ENCODE measurements at places on chromosomes 13 and 19.

DNA sequence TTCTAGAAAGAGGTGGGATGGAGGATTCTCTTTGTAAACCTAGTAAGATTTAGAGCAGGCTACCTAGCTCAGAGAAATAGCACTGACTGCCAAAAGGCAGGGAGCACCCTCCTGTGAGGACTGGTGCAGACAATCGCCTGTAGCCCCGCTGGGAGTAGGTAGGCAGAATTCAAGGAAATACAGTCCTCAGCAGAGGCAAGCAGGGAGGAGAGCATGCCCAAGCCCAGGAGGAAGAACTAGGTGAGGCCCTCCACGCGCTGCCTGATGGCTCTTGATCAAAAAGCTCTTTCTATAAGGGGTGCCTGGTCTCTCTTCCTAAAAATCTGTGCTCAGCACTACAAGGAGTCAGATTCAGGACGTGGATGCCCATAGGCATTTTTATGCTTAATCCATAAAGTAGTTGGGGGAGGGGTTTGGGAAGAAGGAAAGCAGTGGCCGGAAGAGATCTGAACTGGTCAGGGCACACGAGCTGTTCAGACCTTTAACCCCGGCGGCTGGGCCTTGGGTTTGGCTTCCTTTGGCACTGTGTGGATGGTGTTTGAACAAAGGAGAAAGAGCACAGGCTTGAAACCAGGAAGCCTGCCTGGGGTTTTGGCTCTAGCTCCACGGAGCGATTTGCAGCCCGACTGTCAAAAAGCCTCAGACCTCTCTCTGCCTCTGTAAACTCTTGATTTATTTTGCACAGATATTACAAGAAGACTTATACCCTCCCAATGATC, 320.6 kb downstream of the FOXO1 start:
- DNase-seq = no peak

GRCh38 chr19:6694147-6694815, 24.3 kb upstream of the TNFSF14 start:
- no peak for DNase-seq

DNA sequence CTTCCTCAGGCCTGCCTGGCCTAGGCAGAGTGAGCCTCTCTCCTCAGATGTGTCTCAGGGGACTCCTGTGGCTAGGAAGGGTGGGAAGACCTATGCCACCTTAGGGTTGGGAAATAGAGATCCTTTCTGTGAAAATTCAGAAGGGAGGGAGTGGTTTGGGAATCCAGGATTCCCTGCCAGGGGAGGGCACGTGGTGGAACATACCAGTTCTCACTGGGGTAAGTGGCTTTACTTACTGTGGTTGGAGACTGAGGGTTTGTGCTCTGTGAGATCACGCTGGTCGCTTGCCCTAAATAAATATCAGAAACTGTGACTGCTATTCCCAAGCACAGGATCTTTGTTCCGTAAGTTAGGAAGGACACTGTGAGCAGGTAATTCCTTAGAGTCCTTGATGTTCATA, 16.9 kb downstream of the CEACAM1 start:
- no peak for DNase-seq

GRCh38 chr13:94394723-94395122, 84.8 kb downstream of the DCT start:
- DNase-seq = no peak

GRCh38 chr13:66774046-66774445, 456.1 kb downstream of the PCDH9 start:
- no peak for DNase-seq

- DNase-seq = no peak
Observed at GRCh38 chr13:76398425-76398824, 487.8 kb downstream of the KCTD12 start.

DNA sequence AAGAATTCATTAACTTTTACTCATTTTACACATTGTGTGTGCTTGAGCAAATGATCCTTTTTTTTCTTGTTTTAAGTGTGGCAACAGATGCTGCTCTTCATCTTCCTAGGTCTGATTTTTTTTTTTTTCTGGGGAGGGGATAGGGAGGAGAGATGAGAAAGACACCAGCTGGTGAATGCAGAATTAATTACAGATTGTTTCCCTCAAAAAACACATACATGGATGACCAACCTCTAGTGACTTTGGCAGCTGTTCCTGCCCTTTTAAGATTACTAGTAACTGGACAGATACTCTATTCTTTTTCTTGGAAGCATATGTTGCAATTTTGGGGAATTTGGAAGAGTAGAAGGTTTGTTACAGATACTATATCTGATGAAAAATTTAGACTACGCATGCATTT, 103.6 kb upstream of the MYO16 start:
- DNase-seq = no peak

GRCh38 chr13:33917190-33917589, 99.2 kb downstream of the RFC3 start:
- DNase-seq = no peak

DNA sequence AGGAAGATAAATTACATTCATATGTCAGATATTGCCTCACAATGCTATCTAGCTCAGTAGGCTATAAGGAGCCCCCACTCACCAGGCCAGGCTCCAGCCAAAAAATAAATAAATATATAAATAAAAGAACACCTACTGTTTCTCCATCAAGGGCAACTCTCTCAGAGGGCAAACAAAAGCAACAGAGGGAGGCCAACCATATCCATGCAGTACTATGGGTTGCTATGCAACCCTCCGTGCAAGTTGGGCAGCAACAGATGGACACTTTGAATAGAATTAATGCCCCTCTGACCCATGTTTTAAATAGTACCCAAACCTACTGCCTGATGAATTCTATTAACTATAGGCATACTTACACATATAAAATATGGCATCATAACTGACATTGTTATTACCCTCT, 279.8 kb upstream of the EDNRB start:
- no peak for DNase-seq

DNA sequence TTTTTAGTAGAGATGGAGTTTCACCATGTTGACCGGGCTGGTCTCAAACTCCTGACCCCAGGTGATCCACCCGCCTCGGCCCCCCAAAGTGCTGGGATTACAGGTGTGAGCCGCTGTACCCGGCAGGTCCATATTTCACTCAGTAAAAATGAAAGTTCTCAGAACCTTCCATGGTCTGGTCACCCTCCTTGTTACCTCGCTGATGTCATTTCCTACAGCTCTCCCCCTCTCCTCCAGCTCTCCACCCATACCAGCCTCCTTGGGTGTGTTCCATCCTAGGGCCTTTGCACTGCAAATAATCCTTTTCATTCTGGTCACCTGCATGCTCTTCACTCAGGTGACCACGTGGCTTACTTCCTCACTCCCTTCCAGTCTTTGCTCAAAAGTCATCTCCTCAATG, 78.2 kb upstream of the TNFSF11 start:
- DNase-seq = no peak

GRCh38 chr13:111482806-111483620, 162.6 kb downstream of the TEX29 start:
- no peak for DNase-seq

GRCh38 chr19:34837262-34837661, 64.2 kb upstream of the ZNF599 start:
- DNase-seq = no peak

GRCh38 chr19:799076-799881, 2.0 kb downstream of the PTBP1 start:
- no peak for DNase-seq

GRCh38 chr19:32677657-32678056, 2.0 kb downstream of the RGS9BP start:
- no peak for DNase-seq

DNA sequence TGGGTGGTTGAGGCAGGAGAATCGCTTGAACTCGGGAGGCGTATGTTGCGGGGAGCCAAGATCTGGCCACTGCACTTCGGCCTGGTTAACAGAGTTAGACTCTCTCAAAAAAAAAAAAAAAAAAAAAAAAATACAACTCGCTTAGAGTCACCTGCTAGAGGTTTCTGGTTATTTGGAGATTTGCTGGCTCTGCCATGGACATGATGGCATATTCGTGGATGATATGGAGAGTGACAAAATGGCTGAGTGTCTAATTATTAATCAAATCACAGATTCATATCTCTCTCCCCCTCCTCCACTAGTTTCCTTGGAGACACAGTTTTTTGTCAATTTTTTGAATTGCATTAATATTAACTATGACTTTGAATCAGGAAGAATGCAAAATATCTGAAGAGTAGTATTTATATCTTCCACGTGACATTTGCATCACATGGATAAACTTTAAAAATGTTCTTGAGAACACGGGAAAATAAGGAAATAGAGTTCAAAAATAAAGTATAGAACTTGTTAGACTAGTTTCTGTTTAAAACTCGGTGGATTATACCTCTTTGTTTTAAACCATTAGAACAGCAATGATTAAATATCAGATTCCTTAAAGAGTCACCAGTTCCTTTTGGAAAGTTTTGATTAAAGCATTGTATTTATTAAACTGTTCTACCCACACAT, 47.8 kb downstream of the KLF5 start:
- DNase-seq = no peak

DNA sequence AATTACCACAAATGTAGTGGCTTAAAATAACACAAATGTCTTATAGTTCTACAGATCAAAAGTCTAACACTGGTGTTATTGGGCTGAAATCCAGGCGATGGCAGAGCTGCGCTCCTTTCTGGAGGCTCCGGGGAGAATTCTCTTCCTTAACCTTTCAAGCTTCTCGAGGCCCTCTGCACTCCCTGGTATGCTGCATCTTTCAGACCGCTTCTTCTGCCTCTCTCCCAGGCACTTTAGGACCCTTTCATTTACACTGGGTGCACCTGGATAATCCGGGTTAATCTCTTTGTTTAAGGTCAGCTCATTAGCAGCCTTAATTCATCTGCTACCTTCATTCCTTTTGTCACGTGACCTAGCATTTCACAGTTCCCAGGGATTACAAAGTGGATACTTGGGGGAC, 211.3 kb upstream of the RFC3 start:
- no peak for DNase-seq

DNA sequence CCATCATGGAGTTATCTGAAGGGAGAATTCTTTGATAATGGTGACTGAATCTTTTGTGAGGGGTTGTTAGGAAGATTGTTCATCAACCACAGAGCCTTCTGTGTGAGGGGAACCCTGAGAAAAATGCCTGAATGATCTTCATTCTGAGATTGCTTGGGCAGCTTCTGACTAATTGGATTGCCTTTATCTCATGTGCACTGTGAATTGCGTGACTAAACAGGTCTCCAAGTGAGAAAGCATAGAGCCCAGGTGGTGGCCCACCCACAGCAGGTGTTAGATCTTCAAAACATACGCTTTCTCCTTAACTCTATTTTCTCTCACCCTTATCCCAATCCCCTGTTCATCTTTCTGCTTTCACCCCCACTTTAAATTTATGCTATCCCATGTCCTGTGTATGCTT, 58.3 kb downstream of the DOCK9 start:
- DNase-seq = no peak

DNA sequence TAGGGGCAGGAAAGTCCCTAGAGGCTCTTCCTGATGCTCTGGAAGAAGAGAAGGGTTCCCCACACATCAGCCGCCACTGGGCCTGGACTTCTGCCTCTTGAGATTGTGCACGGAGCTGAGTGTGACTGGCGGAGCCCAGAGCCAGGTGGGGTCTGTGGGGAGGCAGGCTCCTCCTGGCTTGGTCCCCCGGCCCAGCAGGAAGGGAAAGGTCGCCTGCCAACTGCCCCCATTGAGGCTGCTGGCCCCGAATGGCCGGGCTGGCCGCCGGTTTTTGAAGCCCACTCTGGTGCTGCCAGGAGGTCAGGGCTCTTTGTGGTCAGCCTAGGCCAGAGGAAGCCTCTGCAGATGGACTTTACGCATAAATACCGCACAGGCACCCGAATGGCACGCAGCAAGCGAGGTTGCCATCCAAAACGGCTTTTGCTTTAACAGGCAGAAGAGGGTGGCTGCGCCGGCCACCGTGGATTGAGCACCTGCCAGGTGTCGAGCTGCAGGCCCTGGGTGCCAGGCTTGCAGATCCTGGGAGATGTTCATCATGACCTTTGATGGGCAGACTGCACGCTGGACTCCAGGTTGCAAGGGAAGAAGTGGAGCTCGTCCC, 5.0 kb downstream of the DAZAP1 start:
- DNase-seq = no peak

GRCh38 chr13:40749327-40749726, 21.7 kb downstream of the MRPS31 start:
- no peak for DNase-seq

DNA sequence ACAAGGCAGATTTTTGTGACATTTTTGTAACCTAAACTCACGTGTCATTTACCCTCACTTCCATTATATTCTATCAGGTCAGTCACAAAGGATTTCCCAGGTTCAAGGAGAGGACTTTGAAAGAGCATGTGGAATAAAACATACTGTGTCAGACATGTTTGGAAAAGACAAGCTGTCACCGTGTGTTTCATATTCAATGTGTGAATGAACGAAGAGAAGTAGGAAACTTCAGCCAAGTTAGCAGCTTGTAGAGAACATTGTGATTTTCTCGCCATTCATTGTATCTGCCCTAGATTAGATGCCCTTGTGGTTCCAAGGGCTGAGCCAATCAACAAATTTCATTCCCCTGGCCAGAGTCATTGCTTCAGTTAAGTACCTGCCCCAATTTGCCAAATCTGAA, 2288.9 kb upstream of the PCDH20 start:
- no peak for DNase-seq

GRCh38 chr19:4554717-4555116, 4.8 kb downstream of the SEMA6B start:
- no peak for DNase-seq

DNA sequence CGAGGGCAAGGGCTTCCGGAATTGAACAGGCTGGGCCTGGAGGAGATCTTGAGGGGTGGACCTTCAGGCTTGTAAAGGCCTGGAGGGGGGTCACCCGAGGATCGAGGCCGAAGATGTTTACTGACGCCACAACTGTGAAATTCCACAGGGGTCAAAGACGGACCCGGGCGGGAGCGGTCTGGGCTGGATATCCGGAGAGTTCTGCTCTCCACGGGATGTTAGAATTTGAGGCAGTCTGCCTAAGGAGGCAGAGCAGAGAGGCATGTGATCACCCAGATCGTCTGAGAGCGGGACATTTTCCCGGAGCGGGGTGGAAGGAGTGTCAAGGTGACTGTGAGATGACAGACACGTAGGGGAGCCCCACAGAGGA, 13.2 kb downstream of the KLHL26 start:
- DNase-seq = no peak

GRCh38 chr13:40961826-40962225, 57.3 kb downstream of the ELF1 start:
- no peak for DNase-seq

DNA sequence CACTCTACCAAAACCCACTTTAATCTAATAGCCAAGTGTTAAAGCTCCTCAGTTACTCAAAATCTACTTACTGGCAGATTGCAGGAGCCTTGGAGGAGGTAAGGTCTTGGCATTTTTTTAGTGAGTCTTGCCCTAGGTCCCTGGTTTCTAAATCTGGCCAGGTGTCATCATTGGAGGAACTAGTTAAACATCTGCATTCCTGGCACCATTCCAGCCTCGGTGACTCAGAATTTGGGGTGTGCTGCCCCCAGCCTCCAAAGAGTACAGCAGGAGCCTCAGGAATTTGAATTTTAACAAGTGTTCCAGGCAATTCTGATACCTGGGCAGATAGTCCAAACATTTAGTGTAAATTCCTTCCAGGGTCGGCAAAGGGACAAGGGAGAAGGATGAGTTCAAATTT, 37.4 kb downstream of the KLF5 start:
- DNase-seq = no peak

Measured in CD4-positive, alpha-beta memory T cell (primary cell).